H7 (cell line): ENCODE measurements at places on chromosomes 6 and 20. TPM values are rescaled to one million over a fixed set of nuclear protein-coding genes. Genes with fewer than 3 reads are reported as not detected.

- DNase-seq, result no peak
These were observed 97.6 kb upstream of the HDGFL1 start for GRCh38 chr6:22471746-22472145.

The CTCFL gene
- total RNA-seq, result 8.2 and 14.2 TPM in 2 replicates

DNA sequence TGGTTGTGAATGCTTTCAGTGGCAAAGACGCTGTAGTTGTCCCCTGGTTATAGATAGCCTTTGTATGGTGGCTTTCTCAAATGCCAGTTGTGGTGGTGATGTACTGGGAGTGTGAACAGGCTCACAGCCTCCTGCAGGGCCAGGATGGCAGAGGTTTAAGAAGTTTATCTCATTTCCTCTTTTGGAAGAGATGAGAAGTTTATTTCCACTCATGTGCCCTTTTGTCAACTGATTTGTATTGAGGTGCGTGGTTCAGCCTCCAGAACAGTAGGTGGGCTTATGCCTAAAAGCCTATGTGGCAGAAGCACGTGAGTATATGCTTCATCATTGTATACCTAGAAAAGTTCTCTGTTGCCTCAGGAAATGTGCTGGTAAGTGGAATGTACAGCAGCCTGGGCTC is 13.7 kb upstream of the ZFP57 start:
- no peak for DNase-seq

GRCh38 chr6:56480654-56481337 is 161.9 kb downstream of the DST start:
- DNase-seq, result no peak

GRCh38 chr6:157221049-157221816 is 102.1 kb downstream of the TMEM242 start:
- DNase-seq, result no peak

The CRISP2 gene
- not detected in 2 replicates for total RNA-seq

GRCh38 chr20:46169245-46170171 is 51.4 kb downstream of the CD40 start:
- DNase-seq, result no peak

The MDFI gene
- total RNA-seq, result 205 and 262 TPM in 2 replicates

The LY6G6D gene
- 2.8 TPM in 1 of 2 replicates, not detected in the other for total RNA-seq

The TLDC2 gene
- total RNA-seq, result 0.31 and 0.44 TPM in 2 replicates

DNA sequence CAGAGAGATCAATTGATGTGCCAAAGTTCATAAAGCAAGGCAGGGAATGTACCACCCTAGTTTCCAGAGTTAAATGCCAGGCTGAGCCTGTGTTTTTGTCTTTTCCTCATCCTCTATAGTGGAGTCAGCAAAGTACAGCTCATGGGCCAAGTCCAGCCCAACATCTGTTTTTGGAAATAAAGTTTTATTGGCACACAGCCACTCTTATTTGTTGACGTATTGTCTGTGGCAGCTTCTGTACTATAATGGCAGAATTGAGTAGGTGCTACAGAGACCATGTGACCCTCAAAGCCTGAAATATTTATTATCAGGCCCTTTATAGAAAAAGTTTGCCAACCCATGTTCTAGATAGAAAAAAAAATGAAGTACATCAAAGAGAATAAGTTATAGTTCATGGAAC is 187.0 kb downstream of the TSHZ2 start:
- DNase-seq, result no peak

GRCh38 chr20:44033344-44033743 is 118.7 kb downstream of the TOX2 start:
- DNase-seq, result no peak

- no peak for DNase-seq
These were observed 116.6 kb upstream of the RNF24 start for GRCh38 chr20:4131911-4132310.

The ADGRF4 gene
- total RNA-seq, result 0.03 TPM in 1 of 2 replicates, not detected in the other

DNA sequence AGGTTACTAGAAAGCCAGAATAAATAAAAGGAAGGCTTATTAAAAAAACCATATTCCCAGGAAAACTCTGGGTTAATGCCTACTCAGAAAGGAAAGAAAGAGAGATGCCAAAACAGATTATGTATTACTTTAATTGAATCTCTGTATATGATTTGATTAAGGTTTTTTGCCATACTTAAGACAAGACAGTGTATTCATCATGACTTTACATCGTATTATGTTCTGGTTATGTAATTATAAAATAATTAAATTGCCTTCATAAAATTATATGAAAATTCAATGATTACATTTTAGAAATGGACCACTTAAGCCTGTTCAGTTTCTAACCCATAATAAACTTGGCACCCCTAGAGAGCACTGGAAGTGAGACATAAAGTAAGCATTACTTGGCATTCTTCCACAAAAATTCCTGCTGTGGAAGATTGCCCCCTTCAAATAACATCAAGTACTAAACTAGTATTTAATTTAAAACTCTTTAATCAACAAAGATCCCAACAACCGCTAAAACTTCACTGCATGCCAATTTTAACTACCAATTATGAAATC is 20.8 kb upstream of the IBTK start:
- no peak for DNase-seq

- no peak for DNase-seq
These were observed 21.1 kb downstream of the THBS2 start for GRCh38 chr6:169232507-169232931.

The TAF4 gene
- 5.2 and 8.0 TPM in 2 replicates for total RNA-seq

DNA sequence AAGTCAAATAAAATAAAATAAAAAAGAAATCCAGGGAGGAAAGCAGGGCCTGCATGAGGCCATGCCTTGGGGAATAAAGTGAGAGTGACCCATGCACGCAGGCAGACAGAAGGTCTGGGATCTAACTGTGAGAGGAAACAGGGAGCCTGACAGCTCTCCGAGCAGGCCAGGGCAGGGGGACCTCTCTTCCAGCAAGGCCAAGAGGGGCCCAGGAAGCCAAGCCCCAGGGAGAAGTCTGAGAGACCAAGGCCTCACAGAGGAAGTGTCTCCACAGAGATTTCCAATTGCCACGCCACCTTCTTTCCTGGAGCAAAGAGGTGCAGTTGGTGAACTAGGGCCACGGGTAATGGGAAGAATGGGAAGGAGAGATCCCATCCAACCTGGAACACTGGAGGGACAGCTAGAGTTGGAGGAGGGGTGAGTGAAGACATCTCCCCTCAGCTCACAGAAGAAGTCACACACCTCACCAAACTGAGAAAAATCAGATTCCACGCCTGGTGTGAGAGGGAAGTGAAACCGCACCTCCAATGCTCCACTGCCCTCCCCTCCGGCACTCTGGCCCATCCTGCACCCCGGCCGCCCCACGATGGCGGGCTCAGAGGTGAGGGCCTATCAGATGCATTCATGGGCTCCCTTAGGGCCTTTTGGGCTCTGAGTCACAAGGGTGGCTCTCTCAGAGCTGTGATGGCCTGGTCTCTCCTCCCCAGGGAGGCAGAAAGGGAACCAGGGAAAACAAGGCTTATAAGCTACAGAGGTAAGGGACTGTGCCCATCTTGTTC is 25.1 kb upstream of the TAF8 start:
- DNase-seq, result peak; percentile 30

GRCh38 chr6:99019381-99019780 is 71.6 kb upstream of the FBXL4 start:
- DNase-seq, result no peak

The OXT gene
- total RNA-seq, result 1.5 TPM in 1 of 2 replicates, not detected in the other

DNA sequence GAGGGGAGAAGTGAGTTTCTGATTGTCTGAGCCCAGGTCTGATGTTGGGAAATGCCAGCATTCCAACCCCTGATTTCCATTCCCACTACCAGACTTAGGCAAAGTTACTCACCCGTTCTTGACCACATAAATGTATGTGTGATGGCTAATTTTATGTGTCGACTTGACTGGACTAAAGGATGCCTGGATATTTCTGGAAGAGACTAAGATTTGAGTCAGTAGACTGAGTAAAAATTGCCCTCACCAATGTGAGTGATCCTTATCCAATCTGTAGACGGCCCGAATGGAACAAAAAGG is 95.8 kb upstream of the TAB2 start:
- DNase-seq, result no peak

GRCh38 chr6:28402197-28402596 is 2.6 kb upstream of the ZSCAN12 start:
- DNase-seq, result no peak

The FOXQ1 gene
- total RNA-seq, result 3.1 and 24.8 TPM in 2 replicates

The CST1 gene
- total RNA-seq, result 10.5 and 46.0 TPM in 2 replicates

DNA sequence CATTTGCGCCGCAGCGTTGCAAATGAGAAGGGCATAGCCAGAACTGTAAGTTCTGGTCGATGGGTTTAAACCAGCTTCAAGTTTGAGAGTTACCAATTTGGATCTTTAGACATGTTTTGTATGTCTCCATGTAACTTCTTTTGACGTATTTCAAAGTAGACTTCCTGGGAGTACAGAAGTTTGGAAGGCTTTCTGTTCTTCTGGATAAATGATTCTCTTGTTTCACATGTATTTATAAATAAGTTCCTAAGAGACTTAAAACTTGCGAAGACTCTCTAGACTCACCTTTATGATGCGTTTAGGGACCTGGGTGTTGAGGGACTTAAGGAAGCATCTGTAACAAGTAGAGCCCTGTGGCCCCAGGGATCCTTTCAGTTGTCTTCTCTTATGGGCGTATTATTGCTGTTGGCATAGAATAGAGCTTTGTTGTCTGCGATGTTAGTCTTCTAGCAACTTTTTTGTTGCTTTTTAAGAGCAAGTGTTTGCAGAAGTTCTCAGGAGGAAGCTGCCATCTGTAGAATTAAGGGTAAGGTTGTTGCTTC is 1.3 kb downstream of the CDYL start:
- DNase-seq, result no peak

The CTAGE9 gene
- not detected in 2 replicates for total RNA-seq
